ENCODE measurements at places on chromosomes 13 and 19.

DNA sequence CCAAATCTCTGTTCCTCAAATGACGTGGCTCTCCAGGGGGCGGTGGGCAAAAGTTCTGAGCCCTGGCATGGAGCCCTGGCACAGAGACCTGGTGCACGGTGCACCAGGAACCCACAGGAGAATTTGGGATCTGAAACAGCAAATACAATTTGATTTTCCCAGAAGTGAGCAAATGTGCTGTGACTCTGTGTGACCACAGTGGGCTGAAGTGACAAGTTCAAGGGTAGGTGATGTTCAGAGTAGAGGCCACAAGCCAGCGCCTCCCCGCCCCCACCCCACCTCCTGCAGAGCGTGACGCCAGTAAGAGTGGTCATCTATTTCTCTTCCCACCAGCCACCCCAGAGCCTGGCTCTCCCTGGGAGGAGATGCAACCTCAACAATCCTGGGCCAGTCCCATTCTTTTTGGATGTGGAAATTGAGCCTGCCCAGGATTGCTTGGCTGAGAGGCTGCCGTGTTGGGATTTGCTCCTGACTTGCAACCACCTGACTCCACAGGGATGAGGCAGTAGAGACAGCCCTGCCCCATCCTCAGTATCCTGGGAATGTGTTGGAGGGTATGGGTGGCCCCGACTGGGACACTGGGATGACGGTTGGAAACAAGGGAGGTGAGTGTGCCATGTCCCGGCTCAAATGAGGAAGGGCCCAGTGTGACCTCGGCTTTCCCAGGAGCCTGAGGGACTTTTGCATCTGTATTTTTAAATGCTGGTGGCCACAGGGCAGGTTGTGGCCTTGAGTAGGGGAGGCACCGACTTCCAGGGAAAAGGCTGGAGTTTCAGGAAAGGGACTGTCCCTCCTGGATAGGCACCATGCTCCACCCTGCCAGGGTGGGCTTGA, 11.1 kb upstream of the BCL3 start:
- peak; percentile 65 for DNase-seq

DNA sequence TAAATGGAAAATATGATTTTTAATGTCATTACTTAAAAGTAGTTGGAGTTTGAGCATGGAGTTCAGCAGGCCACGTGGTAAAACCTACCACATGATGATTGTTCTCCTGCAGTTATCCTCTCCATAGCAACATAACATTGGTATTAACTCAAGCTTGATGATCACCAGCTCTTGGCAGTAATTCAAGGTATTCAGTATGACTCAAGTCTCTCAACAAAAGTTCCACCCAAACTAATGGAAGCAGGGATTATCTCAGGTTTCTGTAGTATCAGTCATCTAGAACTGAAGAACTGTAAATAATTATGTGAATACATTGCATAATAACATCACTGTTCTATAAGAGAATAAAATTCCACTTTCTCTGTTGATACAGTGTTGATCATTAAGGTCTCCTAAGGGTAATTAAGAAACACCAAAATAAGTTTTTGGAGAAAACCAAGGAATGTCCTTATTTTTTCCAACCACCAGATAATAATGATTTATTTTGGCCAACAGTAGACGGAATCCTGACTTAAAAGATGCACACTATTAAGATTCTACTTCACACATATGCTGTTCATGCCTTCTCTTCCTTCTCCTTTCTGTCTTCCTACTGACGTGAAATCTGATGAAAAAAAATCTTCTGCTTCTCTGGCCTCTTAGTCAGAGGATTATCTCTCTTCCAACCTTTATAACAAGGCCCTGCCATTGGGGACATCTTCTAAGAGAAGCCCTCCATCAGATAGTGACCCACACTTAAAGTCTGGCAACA, 1092.3 kb downstream of the EFNB2 start:
- no peak for DNase-seq

- DNase-seq, result no peak
These were observed 54.8 kb downstream of the GATAD2A start for GRCh38 chr19:19460258-19460731.

DNA sequence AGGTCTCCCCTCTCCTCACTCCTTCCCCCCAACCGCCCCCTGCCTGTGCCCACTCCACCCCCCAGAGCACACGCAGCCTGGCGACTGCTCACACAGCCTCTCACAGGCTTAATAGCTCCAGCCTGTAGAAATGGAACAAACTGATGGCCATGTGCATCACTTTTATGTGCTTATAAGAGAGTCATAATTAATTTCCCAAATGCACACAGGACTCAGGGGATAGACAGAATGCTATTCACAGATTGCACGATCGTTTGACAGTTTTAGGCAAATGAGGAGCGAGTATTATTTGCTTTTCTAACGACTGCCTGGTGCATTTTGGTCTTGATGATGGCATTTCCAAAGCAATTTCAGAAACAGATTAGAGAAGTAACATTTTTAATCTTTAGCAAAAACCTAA, 97.7 kb upstream of the VSTM2B start:
- DNase-seq, result no peak

All from ovary (tissue), 10 donors.